Activated T-cell treated with anti-CD3 and anti-CD28 coated beads, Interleukin-2, amount 50 U/mL, for 72 hours (primary cell): ENCODE measurements at places on chromosomes 1 and 21. TPM values are rescaled to one million over a fixed set of nuclear protein-coding genes. Genes with fewer than 3 reads are reported as not detected.

DNA sequence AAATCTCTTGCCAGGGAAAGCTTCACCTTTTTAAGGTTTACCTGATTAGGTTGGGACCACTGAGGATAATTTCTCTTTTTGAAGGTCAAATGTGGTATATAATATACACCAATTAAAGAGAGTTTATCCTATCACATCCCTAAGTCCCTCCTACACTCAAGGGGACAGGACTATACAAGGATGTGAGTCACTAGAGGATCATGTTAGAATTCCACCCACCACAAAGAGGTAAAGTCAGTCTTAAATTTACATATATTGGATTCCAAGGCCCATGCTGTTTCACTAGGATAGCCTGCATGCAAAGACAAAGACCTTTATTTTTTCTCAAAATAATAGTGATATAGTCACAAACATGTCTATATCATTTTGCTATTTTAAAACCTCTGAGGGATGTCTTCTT is 164.4 kb downstream of the GIPC2 start:
- H3K27ac ChIP-seq, result no peak overlapping the region
- H3K36me3 ChIP-seq, result no peaks in the 10 kb centered on the region
- peaks cover 11% of the 10 kb centered on the region for H3K27me3 ChIP-seq
- H3K4me3 ChIP-seq, result no peak overlapping the region
- no peaks in the 10 kb centered on the region for H3K4me1 ChIP-seq

The MFSD2A gene
- total RNA-seq, result 7.2 TPM

The C1orf167 gene
- 0.41 TPM for total RNA-seq

The LY9 gene
- total RNA-seq, result 19.0 TPM

The PLA2G2C gene
- total RNA-seq, result 3.1 TPM

The OR6N1 gene
- total RNA-seq, result not detected
